ENCODE measurements at places on chromosomes 16 and 17.

- DNase-seq, result no peak
These were observed 3.7 kb downstream of the FTO start for GRCh38 chr16:53707671-53708070.

DNA sequence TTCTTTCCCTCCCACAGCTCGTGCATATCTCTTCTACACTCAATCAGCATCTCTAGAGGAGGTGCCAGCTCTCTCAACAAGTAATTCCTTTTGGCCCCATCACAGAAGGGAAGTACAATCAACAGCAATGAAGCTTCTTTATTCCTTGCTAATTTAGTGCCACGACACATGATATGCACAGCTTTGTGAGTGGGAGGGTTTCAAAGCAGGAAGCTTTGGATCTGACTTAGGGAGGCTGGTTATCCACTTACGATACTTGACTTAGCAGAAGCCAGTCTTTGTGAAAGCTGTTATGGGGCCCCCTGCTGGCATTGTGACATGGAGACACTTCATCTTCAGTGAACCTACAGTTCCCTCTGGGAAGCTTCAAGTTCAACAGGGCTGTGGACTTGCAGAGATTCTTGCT lies 81.0 kb downstream of the TMEM100 start:
- DNase-seq, result no peak

GRCh38 chr17:4329838-4330237 lies 36.6 kb downstream of the UBE2G1 start:
- no peak for DNase-seq

GRCh38 chr16:29665294-29666077 lies 2.4 kb downstream of the SPN start:
- DNase-seq, result no peak
